ENCODE measurements at places on chromosomes 6 and 20. TPM values are rescaled to one million over a fixed set of nuclear protein-coding genes. Genes with fewer than 3 reads are reported as not detected.

The TINAG gene
- total RNA-seq: not detected

- no peak overlapping the region for H3K4me3 ChIP-seq
- peaks cover 3% of the 10 kb centered on the region for H3K4me1 ChIP-seq
- H3K27ac ChIP-seq: no peak overlapping the region
- no peaks in the 10 kb centered on the region for H3K36me3 ChIP-seq
Measured at GRCh38 chr20:57880571-57880892, 170.7 kb upstream of the PMEPA1 start.

- no peaks in the 10 kb centered on the region for H3K27me3 ChIP-seq
- H3K4me3 ChIP-seq: no peak overlapping the region
- no peak overlapping the region for H3K27ac ChIP-seq
- no peak for DNase-seq
- peaks cover 15% of the 10 kb centered on the region for H3K4me1 ChIP-seq
Measured at GRCh38 chr20:33791021-33791420, 20.1 kb upstream of the CHMP4B start.

DNA sequence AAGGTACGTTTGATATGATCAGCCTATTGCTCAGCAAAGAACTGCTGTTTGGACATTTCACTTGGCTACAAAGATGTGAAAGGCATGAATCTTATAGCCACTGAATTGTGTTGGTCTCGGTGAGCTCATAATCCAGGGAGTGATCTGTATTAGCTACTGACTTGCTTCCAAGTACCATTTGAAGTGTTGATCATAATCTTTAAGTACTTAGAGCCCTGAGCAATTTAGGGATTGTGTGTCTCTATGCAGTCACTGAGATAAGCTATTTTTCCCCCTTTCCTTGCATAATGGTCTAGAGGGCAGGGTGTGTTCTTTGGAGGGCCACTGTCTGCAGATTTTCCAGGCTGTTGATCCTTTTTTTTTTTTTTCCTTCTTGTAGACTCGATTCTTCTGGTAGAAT lies 393.6 kb downstream of the ESR1 start:
- peaks cover 39% of the 10 kb centered on the region for H3K36me3 ChIP-seq
- no peak overlapping the region for H3K4me3 ChIP-seq
- H3K27ac ChIP-seq: no peak overlapping the region

DNA sequence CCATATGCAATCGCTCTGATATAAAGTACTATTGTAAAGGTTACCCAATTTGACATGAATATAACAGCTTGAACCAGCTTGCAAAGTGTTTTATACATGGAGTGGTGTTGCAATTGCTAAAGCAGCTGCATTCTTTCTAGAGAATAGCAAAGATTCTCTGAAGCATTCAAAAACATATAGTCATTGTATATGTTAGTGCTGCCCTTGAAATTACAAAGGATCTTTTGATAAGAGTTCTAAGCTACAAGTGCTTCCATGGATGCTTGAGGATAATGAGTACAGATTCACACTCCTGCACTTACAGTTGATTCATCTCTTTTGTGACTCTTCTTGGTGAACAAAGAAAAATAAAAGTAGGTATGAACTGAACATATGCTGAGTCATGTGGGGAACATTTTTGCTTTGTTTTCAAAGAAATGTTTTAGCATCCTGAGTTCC lies 175.7 kb downstream of the ALDH8A1 start:
- no peaks in the 10 kb centered on the region for H3K36me3 ChIP-seq
- H3K4me3 ChIP-seq: no peak overlapping the region
- H3K27me3 ChIP-seq: no peaks in the 10 kb centered on the region
- H3K27ac ChIP-seq: peak overlapping the region; percentile 25

DNA sequence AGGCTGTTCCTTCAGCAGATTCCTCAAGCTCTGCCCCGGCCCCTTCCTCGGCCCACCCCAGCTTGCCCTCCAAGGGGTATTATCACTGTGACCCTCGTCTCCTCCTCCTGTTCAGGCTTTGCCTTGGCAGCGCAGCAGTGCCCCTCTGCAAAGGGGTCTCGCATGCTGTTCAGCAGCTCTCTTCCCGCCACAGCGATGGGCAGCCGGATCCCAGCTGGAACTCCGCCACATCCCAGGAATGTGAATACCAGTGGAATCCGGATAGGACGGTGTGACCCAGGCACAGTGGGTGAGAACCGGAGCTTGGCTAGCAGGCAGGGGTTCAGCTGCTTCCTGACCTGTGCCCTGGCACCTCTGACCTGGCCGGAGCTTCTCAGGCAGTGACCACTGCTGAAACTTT lies 52.9 kb downstream of the RNASET2 start:
- no peak overlapping the region for H3K4me3 ChIP-seq
- no peak for DNase-seq
- H3K27me3 ChIP-seq: no peaks in the 10 kb centered on the region

- DNase-seq: peak; percentile 43
- peak overlapping the region; percentile 95 for H3K4me3 ChIP-seq
- no peaks in the 10 kb centered on the region for H3K27me3 ChIP-seq
- H3K4me1 ChIP-seq: peaks cover 21% of the 10 kb centered on the region
- peak overlapping the region; percentile 93 for H3K27ac ChIP-seq
Measured at GRCh38 chr6:21596949-21597682, 3.6 kb downstream of the SOX4 start.

DNA sequence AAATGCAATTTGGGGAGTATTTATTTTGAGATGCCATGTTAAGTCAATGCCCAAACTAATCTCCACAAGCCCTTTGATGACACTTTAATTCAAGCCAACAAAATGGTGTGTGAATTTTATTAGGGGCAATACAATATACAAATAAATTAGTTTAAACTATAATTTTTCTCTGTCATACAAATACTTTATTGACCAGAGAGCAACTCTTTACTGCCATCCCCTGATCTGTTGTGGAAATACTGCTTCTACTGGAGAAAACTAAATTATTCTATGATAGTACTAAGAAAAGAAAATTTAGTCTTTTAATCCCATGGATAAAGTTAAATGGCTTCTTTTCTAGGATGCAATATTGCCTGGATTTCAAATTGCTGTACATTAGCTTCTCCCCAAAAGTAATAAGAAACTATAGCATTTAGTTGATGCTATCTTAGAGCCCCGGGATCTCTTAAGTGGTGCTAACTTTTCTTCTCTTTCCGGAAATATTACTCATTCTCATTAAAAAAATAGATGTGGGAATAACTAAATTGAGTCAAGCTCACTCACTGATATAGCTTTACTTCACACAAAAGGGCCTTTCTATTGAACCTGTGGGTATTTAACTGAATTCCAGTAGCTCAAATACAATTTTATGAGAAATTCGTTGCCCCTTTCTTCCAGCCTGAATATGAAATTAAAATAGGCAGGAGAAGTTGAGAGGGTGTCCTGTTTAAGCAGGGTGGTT lies 49.2 kb downstream of the SMPDL3A start:
- peak; percentile 11 for DNase-seq
- no peaks in the 10 kb centered on the region for H3K36me3 ChIP-seq
- H3K27ac ChIP-seq: no peak overlapping the region
- no peaks in the 10 kb centered on the region for H3K27me3 ChIP-seq
- H3K4me3 ChIP-seq: no peak overlapping the region
- H3K4me1 ChIP-seq: no peaks in the 10 kb centered on the region
